NCI-H1930 (cell line): ENCODE measurements at places on chromosomes 11 and 22.
A peak's percentile ranks its signal among the peaks of the same experiment; 100 is the strongest.

GRCh38 chr11:3136546-3137455, 28.3 kb downstream of the OSBPL5 start:
- no peak for DNase-seq

GRCh38 chr22:47657224-47657623, 894.8 kb downstream of the TBC1D22A start:
- DNase-seq, result no peak

- DNase-seq, result peak; percentile 14
Observed at GRCh38 chr11:72642884-72643522, 31.2 kb downstream of the PDE2A start.

- no peak for DNase-seq
Observed at GRCh38 chr11:75013051-75013450, 24.3 kb downstream of the NEU3 start.
